ENCODE measurements at places on chromosomes 3 and 15.

DNA sequence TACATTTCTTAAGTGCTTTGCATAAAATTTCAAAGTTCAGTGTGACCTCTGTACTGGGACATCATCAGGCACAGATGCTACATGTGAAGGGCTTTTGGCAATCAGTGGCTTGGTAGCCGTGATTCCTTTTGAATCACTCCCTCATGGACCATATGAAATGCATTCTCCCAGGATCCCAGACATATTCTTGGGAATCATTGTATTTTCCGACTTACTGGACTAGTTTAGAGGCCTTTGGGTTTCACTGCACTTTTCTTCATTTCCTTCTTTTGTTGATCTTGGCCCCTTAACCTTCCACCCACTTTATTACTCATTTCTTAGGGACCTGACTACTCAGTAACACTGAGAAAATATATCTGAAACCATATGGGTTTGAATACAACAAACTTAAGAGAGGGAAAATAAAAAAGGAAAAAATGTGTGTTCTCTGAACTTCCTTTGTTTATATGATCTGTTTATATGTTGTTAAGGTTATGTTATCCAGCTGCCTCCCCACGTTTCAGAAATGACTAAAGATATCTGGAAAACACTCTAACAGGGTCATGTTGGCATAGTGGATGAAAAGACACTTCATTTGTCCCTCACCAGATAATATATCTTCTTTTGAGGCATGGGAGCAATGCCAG, 35.1 kb downstream of the HMG20A start:
- no peak for DNase-seq

DNA sequence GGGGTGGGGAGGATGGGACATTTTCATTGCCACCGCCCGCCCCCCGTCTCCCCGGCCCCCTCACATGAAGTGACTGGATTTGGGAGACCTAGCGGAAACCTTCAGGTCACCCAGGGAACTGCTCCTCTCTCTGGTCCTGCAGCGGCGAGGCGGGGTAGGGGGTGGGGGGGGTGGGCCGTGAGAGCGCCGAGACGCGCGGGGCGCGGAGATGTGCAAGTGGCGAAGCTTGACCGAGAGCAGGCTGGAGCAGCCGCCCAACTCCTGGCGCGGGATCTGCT, 712 bp upstream of the MME start:
- no peak for DNase-seq

- DNase-seq: no peak
Measured at GRCh38 chr15:43316016-43316970, 14.1 kb downstream of the LCMT2 start.

GRCh38 chr3:45462522-45463265, 74.3 kb downstream of the LARS2 start:
- no peak for DNase-seq

GRCh38 chr3:129379582-129380358, 48.7 kb downstream of the EFCAB12 start:
- no peak for DNase-seq

GRCh38 chr3:151548195-151548594, 87.3 kb upstream of the IGSF10 start:
- DNase-seq: no peak

GRCh38 chr15:32901995-32902394, 184.2 kb downstream of the GREM1 start:
- no peak for DNase-seq

GRCh38 chr15:92170897-92171296, 222.8 kb upstream of the ST8SIA2 start:
- no peak for DNase-seq

- no peak for DNase-seq
Measured at GRCh38 chr15:88021601-88022000, 234.9 kb downstream of the NTRK3 start.

GRCh38 chr3:187430576-187430975, 62.4 kb downstream of the RTP4 start:
- DNase-seq: no peak

DNA sequence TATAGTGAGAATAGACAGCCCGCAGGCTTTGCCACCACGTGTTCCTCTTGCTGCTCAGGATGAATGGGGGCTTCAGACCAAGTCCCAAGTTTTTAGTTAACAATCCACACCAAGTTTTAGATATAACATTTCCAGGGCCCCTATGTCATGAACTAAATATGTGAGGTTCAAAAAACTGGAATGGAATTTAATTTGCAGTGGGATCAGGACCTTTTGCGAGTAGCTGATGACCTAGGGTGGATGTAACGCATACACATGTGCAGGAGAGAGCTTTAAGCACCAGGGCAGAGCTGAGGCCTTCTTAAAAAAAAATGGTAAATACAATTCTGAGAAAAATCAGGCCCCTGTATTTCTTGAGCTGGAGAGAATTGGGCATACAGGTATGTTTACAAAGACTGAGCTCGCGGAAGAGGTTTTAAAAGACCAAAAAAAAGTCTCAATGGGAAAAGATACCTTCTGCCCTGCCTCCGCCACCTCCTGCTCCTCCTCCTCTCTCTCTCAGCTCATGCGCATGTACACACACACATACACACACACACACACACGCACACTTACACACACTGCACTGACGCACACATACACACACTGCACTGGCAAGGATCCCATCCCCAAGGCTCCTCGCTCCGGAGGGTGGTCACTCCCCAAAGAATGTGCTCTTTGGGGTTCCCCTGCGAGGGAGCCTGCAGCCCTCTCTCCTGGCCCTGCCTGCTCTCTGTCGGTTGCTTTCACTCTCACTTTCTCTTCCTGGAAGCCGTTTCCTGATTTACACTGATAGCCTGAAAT, 48.2 kb upstream of the IGF1R start:
- DNase-seq: no peak

DNA sequence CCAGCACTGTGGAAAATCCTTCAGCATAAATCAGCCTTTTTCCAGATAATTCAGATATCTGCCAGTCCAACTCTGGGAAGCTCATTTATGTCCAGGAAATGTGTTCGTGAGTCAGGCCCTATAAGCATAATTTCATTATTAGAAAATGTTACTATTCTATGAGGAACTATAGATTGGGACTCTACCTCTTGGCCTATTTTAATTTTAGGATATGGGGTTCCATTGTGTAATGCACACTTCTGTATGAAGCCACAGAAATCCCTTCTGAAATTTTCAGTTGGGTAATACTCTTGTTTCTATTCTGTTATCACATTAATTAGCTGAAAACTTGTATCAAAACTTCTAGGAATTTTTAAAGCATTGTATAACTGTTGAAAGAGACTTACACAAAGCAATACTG, 43.9 kb upstream of the IL12A start:
- DNase-seq: no peak

DNA sequence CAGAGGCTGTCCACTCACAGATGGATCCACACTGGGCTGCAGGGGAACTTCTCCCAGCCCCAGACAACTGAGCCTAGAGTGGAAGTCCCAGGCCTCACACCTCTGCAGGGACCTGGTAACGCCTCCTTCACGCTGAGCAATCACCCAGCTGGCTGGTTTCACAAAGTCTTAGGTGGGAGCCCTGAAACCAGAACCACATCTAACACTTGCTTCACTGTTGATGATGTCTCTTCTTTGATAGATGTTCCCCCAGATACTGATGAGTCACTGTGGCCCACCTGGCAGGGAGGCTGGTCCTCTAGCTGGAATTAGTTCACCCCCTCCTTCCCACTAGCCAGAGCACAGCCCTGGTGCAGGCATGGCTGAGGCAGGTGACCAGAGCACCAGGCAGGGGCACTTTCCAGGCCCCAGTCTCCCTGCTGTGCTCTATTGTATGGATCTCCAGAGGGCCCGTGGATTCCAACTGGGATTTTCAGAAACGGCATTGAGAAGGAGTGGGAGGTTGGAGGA, 33.5 kb downstream of the MYL3 start:
- DNase-seq: no peak

DNA sequence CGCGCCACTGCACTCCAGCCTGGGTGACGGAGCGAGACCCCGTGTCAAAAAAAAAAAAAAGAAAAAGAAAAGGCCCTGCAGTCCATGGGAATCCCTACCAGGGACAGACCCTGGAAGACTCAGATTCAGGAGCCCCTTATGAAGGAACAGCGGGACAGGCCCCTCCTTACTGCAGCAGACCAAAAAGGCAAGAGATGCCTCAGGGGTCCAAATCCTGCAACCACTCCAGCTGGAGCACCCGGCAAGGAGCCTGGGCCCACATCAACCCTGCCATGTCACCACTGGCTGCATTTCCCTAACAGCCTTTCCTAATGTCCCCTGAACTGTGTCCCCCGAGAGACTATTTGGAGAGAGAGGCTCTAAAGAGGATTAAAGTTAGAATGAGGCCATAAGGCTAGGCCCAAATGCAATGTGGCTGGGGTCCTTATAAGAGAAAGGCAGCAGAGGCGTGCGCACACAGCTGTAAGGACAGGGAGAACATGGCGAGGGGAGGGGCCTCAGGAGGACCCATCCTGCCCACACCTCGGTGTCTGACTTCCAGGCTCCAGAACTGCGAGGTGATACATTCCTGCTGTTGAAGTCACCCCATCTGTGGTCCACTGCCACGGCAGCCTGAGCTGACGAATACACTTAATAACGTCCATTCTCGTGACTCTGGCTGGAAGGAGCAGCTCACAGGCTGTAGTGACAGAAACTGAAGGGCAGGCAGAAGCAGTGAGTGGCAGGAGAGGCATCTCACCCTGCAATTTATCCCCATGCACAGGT, 78.1 kb downstream of the ATP10A start:
- DNase-seq: no peak

DNA sequence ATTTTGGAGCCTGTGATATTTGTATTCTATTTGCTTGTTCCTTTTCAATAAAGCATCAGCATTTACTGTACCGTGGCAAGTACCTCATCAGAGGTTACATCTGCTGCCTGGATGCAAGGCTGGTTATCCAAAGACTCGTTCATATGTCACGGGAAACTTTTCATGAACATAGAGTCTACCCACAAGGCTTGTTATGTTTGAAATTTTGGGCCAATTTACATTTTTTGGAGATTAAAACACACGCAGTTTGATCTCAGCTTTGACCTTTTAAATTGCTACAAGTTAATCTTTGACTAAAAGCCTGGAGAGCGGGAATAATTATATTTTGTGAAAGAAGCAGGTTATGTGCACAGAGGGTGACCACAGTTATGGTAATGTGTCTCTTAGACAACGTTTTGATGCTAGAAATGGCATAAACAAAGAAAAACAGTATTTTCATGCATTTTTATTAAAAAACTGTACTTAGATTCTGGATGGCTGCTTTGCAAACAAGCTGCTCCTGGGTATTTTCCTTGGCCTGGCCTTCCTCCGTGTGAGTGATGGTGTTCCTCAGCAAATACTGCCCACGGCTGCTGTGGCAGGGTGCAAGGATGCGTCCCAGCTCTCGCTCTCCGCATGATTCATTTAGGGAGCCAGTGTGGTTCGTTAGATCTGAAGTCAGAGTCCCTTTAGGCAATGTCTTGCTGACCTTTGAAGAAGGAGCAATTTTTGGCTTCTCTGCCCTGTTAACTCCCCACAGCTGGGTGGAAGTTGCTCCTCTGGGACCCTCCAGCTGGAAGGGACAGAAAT, 27.1 kb downstream of the CHST2 start:
- no peak for DNase-seq
